H54 (cell line): ENCODE measurements at places on chromosomes 5 and 9.

DNA sequence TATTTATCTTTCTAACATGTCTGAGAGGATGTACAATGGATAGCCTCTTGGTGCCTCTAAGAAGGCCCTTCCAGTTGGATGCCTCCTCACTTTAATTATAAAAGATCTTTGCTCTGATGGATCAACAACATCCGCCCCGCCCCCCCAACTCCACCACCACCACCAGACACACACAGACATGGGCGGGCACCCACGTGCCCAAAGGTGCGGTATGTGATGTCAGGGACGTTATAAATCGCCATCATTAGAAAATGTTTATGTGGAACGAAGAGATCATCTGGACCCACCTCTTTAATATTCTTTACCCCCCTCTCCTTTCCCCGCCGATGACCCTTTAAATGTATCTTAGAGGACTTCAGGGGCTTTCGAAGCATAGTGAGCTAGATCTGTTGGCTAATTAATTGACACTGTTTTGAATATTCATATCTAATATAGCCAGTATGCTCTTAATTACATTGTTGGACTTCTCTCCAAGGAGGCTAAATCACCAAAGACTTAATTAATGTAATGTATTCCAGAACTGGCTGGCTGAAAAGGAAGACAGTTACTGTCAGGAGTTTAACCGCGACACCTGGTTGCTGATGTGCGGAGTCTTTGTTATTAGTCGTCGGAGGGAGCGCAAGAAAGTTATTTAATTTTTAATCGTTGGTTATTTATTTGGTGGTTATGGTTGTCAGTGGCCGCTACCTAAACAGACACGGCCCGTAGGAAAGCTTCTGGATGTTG, 6.1 kb upstream of the FOXB2 start:
- no peak for DNase-seq

GRCh38 chr5:80672140-80672736, 17.5 kb upstream of the DHFR start:
- peak; percentile 9 for DNase-seq

DNA sequence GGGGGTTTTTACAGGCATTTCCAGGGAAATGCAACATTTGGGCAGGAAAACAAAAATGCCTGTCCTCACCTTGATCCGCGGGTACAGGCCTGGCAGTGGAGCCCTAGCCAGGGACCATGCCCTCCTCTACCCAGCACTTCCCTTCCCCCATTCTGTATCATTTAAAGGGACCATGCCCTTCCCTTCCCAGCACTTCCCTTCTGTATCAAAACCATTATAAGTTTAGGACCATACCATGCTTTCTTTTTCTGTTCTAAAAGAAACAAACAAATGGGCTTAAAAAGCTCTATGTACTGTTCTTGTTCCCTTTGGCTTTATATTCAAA, 166.9 kb upstream of the ZNF608 start:
- DNase-seq, result no peak

DNA sequence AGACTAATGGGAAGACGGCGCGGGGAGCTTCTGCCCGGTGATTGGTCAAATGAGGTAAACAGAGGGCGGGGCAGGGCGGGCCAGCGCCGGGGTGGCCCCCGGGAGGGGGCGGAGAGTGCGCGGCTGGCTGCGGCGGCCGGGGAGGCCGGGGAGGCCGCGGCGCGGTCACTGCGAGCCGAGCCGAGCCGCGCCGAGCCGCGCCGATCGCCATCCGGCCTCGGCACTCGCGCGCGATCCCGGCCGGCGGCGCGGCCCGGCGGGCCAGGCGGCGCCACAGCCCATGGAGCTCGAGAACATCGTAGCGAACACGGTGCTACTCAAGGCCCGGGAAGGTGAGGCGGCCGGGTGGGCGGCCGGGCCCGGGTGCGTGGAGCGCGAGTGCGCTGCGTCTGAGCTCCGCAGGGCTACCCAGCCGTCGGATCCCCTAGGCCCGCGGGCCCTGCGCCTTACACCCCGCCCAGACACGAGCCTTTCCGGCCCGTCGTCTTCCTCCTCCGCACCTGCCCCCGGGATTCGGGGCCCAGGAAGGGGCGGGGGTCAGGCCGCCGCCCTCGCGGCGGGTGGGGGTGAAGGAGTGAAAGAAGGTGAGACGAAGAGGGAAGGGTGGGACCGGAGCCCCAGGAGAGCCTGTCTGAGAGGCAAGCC, at the start of gene GRK6:
Gene GRK6, plus strand, starts transcription at position 111 of the 645 bp plus-strand sequence. Its CDS starts 170 bp downstream, at position 281.
- peak; percentile 53 for DNase-seq

DNA sequence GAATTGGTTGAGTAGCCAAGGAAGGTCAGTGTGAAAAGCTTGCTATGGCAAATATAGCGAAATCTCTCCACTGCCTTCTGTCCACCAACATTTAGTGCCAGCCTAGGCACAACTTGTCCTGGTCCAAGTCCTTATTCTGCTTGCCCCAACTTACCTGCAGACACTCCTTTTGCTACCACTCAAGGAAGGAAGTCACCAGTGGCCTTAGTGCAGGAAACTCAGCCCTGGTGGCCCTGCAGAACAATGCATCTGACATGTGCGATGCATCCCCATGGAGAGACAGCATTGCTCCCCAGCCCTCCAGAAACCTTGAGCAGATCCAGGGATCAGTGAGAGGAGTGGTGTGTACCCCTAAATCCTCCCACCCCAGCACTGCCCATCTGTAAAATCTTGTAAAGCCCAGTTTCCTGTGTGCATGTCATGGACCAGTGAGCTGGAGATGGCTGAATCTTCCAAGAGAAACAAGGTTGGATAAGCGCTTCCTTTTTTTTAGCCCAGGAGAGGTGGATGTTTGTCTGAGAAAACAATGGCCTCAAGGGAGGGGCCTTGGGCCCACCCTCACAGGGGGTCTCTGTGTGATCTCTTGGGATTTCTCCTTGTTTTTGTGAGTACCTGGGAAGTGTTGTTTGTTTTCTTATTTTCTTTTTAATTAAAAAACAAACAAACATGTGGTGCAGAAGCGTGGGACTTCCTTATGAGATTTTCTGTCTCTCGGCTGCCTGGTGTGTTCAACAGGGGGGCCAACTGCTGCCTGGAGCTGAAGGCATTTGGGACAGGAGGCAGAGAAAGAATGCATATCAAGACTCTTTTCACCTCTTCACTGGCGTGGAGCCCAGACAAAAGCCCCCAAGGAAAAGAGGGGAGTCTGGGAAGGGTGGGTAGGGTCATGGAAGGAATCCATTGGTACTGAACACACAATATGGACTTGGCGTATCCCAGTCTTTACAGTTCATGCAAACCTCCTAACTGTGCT, 3.6 kb downstream of the FOXI1 start:
- DNase-seq, result no peak

- no peak for DNase-seq
These were observed 23.2 kb downstream of the HK3 start for GRCh38 chr5:176875783-176876505.

GRCh38 chr5:158180407-158180806, 321.5 kb upstream of the CLINT1 start:
- no peak for DNase-seq

- DNase-seq, result peak; percentile 14
These were observed 176.4 kb upstream of the ANKRD55 start for GRCh38 chr5:56409331-56410190.

DNA sequence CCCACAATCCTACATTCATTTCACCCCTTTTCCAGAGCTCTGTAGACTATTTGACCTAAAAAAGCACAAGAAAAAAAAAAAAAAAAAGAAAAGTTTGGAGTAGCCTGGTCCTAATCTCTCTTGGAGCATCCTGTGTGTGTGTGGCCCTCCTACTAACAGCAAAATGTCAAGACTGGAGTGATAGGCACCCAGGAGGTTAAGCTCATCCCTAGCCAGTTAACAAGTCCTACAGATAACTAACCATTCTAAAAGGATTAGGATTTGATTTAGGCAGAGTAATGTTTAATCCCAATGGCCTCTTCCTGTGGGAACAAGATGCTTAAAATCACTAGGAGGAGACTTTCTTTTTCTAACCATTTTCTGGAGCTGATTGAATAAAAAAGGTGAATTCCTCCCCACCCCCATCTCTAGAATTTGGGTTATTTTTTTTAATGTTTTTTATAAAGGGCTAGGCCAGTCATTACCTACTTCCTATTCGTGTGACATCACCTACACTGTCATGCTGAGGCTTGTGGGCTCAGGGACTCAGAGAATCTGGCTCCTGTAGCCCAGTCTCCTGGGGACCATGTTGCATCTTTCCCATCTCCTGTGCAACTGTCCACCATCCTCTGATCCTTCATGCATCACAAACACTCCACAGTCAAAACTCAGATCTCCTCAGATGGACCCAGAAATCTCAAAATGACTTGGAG, 43.2 kb upstream of the NR3C1 start:
- DNase-seq, result no peak

DNA sequence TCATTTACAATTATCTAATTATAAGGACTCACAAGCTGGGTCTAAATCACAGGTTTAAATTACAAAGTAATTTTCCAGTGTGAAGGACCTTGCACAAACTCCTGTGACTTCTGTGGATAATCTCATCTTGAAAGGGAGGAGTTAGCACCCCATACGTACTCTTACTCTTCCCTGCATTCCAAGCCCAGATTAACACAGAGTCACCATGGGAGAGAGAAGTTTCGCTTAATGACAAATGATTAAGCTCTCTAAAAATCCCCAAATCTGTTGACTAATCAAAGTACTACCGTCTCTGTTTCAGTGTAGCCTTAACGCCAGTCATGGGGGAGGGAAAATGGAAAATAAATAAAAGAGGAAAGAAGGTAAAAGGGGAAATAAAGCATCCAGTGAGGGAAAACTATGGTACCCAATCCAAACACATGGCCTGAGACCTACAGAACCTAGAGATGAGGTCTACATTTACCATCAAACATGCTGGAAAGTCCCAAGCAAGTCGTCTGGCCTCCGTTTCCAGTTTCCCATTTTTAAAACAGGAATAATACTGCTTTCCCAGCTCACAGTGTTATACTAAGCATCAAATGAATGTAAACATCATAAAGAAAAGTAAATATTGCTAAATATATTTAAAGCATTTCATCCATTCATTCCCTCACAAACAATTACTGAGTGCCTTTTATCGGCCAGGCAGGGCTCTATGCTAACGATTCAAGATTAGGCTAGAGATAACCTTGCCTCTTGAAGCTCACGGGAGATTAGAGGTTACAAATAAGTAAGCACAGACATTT, 63.2 kb downstream of the PCA3 start:
- no peak for DNase-seq

DNA sequence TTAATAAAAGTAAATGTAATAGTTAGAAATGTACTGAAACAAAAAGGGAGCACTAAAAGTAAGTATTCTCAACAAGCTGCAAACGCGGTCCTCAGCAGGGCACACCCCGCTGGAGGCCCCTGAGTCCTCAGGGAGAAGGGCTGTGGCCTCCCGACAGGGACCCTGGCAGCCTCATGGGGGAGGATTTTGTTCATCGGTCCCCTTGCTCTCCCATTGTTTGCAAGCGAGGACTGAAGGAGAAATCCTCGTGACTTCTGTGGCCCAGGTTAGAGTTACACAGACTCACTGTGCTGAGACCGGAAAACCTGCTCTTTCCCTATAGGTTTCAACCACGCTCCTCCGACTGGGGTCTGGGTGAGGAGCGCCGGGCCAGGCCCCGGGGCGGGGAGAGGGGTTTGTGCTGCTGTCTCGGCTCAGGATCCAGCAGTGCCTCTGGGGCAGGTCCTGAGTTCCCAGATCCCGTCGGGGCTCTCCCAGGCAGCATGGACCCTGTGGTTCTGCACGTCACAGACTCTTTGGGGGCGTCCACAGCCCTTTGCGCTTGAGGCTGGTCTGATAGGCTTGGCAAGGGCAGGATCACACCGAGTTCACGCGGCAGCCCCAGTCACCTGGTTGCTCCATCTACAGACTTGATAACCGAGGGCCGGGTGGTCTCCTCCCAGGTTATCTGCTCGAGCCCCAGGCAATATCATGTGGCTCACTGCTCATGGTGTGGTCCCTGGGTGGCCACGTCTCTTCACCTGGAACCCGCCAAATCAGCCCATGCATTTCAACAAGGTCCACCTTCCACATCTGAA, 38.8 kb downstream of the MRPL36 start:
- DNase-seq, result no peak

- no peak for DNase-seq
These were observed 86.6 kb downstream of the KCNN2 start for GRCh38 chr5:114448481-114448880.

DNA sequence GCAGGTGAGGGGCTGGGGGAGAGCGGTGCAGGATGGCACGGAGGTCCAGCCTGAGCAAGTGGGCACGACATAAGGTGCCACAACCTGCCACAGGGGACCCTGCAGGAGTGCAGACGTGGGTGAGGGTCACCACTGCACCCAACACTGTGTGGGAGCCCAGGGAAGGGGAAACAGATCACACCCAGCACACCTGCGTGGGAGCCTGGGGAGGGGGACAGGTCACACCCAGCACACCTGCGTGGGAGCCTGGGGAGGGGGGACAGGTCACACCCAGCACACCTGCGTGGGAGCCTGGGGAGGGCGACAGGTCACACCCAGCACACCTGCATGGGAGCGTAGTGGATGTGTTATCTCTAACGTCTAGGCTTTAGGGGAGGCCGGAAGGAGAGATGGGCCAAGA, 47.4 kb upstream of the CLPTM1L start:
- no peak for DNase-seq

GRCh38 chr5:165282491-165282890, 1777.1 kb downstream of the MAT2B start:
- no peak for DNase-seq

DNA sequence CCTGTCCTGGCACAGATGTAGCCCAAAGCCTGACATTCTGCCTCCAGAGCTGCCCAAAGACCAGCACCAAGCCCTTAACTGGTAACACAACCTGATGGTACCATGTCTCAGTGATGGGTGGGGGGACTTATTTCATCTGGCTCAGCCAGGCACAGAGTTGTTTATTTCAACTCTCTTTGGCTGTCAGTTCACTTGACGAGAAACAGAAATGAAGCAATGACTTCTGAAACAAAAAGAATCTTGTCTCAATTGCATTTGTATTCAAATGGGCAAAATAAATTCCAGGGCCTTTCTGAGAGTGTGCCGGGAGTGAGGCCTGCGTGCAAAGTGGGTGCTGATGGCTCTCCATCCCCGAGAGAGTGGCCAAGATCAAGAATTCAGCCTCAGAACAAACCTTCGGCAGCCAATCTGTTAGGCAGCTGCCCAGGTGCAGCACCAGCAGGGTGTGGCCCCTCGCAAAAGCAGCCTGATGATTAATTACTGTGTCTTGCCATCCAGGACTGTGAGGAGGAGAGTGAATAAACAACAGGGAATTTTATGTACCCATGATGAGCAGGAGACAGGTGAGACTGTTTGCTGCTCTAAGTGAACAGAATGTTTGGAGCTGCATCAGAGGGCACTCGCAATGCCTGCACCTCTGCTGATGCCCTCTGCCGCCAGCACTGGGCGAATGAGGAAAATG, 238.0 kb downstream of the HSPA4 start:
- no peak for DNase-seq

DNA sequence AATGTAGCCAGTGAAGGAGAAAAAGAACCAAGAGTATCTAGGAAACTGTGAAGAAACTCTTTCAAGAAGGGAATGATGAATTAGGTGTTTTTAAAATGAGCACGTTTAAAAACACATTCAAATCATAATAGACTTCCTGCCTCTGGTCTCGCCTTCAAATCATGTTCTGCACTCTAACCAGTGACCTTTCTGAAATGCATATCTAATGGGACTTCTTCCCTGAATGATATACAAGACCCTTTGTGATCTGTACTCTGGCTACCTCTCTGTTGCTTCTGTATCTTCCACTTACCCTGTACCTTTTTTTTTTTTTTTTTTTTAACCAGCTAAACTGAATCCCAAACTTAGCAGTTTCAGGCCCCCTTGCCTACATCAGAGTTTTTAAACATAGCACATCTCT, 19.5 kb downstream of the SRFBP1 start:
- DNase-seq, result no peak

- no peak for DNase-seq
These were observed 261.8 kb downstream of the MCTP1 start for GRCh38 chr5:95022967-95023695.

- no peak for DNase-seq
These were observed 61.5 kb downstream of the TSTD2 start for GRCh38 chr9:97571664-97572063.
